Psoas muscle (tissue), 8 donors: ENCODE measurements at places on chromosomes 6 and 20. TPM values are rescaled to one million over a fixed set of nuclear protein-coding genes. Genes with fewer than 3 reads are reported as not detected.
A peak's percentile ranks its signal among the peaks of the same experiment; 100 is the strongest.

The COL9A1 gene
- total RNA-seq = not detected

DNA sequence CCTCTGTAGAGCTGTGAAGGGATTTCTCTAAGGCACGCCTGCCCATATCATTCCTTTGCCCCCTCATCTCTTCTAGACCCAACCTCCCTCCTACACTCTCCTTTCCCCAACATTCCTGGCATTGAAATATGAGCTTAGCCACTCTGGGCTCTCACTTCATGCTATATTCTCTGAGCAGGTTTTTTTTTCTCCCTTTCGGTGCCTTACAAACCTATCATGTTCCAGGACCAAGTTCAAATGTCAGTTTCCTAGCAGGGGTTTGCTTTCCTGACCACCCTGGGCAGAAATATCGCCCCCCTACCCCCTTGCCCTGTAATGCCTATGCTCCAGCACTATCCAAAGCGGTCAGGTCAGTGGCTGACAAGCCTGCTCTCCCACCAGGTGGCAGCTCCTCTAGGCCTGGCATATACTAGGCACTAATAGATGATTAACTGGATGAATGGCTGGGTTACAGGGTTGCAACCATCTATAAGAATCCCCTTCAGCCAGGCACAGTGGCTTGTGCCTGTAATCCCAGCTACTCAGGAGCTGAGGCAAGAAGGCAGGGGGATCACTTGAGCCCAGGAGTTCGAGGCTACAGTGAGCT is 25.7 kb upstream of the AAR2 start:
- no peak for DNase-seq

The RAB23 gene
- total RNA-seq = 10.1 TPM

DNA sequence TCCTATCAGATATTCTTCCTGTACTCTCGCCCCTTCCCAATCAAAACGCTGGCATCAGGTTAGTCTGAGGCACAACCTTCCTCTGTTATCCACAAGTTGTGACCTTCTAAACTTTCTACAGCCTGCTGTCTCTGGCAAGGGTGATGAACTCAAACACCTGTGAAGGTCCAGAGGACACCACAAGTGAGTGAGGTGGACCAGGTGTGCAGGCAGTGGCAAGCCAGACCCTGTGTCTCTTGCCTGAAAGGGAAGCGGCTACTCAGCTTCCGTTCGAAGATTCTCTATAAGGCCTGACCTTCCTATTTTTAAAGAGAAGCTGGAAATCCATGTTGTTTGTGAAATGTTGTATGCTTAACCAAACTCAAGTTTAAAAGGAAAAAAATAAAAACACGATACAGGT is 36.8 kb downstream of the GCM1 start:
- no peak for DNase-seq

DNA sequence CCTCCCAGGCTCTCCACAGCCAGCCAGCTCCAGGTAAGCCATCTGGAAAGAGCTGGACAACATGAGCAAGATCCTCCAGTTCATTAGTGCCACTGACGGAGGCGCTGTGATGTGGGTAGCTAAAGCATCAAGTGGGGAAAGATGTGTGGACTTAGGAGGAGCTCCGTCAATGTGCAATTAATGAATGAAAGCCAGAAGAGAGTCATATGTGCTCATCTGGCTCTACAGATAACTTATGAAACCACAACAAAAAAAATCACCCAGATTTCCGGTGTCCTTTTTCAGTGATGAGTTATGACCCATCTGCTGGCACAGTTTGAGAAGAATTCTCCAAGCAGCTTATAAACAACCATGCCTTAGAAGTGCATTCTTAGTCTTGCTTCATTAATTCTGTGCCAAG is 311.7 kb upstream of the PLCB4 start:
- DNase-seq = no peak

GRCh38 chr6:87700397-87701343 is 1.4 kb downstream of the AKIRIN2 start:
- DNase-seq = peak; percentile 24

The ACSS1 gene
- 53.3 TPM for total RNA-seq

The HLA-F gene
- 17.0 TPM for total RNA-seq

The LTB gene
- total RNA-seq = 0.79 TPM

DNA sequence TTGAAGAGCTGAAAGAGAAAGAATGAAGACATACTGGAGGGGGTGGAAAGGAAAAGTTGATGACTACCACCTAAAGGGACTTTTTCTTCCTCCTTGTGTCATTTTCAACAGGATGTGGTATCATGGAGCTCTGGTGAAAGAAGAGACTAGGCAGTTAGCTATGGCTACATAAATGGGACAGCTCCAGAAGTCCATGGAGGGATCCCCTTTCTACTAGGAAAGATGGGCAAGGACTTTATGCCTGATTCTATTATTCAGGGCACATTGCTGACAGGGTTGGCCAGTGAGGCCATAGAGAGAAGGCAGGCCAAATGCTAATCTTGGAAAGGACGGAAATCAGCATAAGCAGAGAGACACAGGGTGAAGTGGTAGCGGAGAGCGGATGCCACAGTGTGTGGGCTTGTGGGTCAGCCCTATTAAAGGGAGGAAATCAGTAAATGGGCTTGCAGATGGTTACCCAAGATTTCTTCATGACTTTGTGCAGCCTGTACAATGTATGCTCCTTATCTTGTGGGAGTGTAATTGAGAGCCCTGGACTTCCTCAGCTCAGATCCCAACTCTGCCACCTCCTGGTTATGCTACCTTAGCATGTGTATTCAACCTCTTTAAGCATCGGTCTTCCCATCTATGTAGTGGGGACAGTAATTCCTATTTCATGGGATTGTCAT is 77.4 kb upstream of the TMEM170B start:
- no peak for DNase-seq

The SYCP2L gene
- total RNA-seq = 0.60 TPM

DNA sequence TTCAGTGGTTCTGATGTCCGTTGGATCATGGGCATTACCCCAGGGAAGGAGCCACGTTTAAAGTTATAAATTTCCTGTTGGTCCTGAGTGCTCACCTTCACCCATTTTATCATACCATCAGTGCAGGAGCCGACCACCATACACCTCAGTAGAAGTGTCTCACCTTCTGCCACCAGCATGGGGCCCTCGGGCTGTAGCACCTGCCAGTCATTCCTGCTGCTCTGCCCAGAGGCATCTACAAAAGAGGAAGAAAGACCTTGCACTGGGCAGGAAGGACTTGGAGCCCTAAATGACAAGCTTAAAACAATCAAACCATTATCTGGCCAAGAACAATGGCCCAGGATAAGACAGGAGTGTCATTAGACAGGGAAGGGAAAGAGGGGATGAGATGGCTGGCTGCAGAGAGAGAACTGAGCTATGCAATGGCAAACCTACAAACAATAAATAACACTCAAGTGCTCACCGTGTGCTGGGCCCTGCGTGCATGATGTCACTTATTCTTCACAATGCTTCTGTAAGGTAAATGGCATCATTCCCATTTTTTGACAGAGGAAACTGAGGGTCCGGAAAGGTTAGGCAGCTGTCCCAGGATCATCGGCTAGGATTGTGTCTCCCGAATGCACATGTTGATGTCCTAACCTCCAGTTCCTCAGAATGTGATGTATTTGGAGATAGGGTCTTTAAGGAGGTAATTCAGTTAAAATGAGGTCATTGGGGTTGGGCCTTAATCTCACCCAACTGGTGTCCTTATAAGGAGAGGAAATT is 11.2 kb downstream of the SIRPB2 start:
- no peak for DNase-seq

DNA sequence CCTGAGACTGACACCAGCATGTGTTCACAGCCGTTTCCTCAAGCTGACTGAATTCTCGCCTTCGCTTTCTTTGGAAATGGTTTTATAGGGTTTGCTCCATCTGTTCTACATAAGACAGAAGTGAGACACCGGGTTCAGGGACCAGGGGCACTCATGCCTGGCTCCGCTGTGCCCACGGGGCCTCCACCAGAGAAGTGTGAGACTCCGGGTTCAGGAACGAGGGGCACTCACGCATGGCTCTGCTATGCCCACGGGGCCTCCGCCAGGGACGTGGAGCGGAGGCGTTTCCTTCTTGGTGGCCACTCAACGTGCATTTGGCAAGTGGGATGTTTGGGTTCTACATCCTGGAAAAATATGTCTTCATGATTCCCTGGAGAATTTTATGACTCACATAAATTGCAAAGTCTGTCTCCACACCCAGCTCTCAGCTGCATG is 106.6 kb downstream of the RNASET2 start:
- DNase-seq = no peak

GRCh38 chr6:42467651-42468050 is 15.9 kb upstream of the TRERF1 start:
- DNase-seq = no peak

- no peak for DNase-seq
Measured at GRCh38 chr6:33702345-33702977, 9.0 kb downstream of the UQCC2 start.

- no peak for DNase-seq
Measured at GRCh38 chr6:80862756-80863155, 756.3 kb downstream of the BCKDHB start.

GRCh38 chr20:48800177-48800576 is 27.6 kb downstream of the PREX1 start:
- no peak for DNase-seq

GRCh38 chr6:74451953-74452352 is 753.9 kb downstream of the COL12A1 start:
- DNase-seq = no peak

DNA sequence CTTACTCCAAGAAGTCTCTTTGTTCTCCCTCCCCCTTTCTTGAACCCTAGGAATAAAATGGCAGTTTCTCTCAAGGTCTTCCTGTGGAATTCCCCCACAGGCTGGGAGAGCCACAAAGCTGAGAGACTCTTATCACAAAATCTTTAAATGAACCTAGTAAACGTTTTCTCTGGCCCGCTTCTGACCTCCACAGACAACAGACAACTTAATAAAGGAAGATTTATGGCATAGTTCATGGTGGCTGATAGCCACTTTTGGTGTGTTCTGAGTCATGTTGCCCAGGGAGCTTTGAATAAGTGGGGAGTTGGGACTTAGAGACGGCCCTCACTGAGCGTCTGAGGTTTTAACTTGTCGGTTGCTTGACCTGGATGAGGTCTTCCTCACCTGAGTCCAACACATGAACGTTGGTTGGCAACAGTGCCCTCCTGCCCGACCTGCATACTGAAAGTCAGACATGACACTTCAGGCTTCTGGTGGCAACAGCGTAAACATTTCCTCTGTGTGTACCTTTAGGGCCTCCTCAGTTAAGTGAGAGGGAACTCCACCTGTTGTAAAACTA is 124.1 kb downstream of the FOXO3 start:
- DNase-seq = no peak

GRCh38 chr6:13515912-13516311 is 28.5 kb upstream of the GFOD1 start:
- DNase-seq = no peak

The SDHAF4 gene
- 9.0 TPM for total RNA-seq
